EL (cell line): ENCODE measurements at places on chromosomes 4 and X.

DNA sequence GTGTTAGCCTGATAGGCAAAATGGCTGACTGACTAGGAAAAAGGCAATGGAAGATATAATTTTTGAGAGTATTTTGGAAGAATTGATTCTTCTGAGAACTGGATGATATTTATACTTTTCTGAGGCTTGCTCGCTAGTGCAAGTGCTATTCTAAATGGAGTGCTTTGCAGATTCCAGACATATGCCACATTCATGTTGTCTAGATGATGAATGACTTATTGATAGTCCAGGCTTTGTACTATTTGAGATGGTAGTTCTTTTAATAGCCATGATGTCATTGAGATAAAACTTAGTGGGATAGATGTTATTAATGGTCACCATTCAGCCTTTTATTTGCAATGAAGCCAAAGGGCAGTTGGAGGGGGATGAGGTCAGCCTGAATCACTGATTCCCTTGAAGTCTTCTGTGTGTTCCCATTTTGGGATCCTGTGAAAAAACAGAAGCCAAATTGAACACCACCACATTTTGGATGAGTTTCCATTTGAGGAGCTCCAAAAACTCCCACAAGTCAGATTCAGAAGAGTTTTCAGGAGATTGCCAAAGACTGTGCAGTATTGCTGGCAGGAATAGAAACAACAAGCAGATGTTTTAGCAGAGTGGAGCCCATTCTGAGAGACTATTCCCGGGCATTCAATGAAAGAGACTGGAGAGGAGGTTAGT is 184.1 kb downstream of the IL1RAPL2 start:
- DNase-seq, result no peak

DNA sequence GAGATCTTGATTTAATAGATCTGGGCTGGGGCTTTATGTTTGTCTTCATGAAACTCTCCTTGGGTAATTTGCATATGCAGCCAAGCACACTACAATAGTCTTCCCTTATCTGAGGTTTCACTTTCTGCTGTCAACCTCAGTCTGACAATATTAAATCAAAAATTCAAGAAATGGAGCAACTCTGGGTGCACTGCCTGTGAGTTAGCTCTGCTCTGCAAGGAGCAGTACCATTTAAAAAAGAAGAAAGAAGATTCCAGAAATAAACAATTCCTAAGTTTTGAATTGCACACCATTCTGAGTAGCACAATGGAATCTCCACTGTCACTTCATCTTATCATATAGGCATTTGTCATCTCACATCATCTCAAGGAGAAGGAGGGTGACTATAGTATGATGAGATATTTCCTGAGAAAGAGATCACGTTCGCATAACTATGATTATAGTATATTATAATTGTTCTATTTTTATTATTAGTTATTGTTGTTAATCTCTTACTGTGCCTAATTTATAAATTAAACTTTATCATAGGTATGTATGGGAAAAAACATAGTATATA is 9.4 kb downstream of the FNIP2 start:
- DNase-seq, result no peak

- DNase-seq, result no peak
These were observed 67.9 kb downstream of the GAB1 start for GRCh38 chr4:143404555-143404954.

GRCh38 chr4:17616283-17616682 is 1.8 kb downstream of the MED28 start:
- no peak for DNase-seq

DNA sequence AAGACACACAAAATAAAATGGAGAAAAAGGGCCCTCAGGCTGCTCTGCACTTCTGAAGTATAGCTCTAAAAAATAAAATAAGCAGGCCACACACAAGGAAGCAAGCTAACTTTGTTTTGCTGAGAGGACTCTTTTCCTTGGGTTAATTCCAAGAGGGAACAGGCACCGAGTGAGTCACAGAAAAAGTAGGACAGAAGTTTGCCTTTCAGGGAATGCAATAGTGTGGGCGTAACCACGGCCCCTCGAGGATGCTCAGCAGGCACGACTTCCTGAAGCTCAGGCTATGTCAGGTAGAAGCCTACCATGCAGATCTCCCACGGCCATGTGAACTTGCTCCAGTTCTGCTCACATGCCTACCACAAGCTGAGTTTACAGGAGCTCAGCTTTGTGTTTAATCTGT is 22.1 kb downstream of the PPP1R2C start:
- DNase-seq, result peak; percentile 60

DNA sequence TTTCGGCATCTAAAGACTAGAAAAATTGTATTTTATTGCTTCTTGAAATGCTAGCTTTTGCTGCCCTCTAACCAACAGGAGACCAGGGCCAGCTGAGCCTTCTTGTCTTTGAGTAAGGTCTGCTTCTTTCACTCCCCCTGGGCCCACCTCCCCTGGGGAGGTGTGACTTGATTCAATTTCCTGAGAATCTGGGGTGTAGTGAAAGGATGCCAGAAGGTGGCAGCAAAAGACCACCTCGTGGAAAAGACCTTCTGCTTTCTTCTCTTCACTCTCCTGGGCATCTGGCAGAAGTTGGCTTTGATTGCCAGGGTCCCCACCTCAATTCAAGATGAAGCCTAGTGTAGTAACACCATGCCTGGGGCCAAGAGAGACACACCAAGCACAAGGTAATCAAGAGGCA is 96.5 kb upstream of the MAOA start:
- DNase-seq, result peak; percentile 14

DNA sequence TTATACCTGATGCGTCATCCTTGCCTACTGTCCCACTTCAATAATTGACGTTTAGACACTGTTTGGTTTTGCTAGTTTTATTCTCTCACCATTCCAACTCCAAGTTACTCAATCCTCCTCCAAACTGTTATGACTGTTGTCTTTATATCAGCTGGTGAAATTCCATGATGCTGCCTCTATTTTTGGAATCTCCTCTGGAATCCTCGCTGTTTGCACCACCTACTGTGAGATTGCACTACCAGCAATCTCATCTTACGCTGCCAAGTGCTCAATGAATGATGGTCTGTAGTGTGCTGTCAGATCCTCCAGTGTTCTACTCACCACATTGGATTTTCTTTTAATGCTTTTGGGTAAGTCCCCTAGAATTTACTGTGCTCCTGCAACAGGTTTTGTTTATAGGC is 13.2 kb upstream of the PCDH18 start:
- peak; percentile 41 for DNase-seq
